Esophagus squamous epithelium (tissue), 5 donors: ENCODE measurements at places on chromosomes 5 and 9.

GRCh38 chr5:123528065-123528464 is 16.1 kb downstream of the CSNK1G3 start:
- DNase-seq, result no peak

GRCh38 chr9:37965116-37965515 is 61.2 kb upstream of the SLC25A51 start:
- no peak for DNase-seq

GRCh38 chr5:135539430-135540005 is 3.8 kb upstream of the NEUROG1 start:
- DNase-seq, result no peak

GRCh38 chr9:114969269-114969668 is 38.9 kb upstream of the TNFSF8 start:
- no peak for DNase-seq

DNA sequence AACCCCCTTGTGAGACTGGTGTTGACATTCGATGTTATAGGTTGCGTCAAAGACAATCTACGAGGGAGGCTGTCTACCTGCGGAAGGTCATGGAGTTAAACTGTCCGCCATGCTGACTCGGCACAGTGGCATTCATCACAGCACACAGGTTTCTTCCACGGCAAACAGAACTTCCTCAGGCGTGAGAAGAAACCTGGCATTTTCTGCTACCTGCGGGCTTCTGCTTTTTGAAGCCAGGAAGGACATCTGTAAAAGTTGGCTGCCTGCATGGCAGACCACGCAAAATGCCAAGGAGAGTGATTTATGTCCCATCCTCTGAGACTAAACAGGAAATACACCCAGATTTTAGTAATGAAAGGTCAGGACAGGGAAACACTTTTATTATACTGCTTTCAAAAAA is 809.8 kb upstream of the NUDT12 start:
- no peak for DNase-seq

GRCh38 chr9:118674942-118675341 is 694.3 kb downstream of the BRINP1 start:
- DNase-seq, result no peak

DNA sequence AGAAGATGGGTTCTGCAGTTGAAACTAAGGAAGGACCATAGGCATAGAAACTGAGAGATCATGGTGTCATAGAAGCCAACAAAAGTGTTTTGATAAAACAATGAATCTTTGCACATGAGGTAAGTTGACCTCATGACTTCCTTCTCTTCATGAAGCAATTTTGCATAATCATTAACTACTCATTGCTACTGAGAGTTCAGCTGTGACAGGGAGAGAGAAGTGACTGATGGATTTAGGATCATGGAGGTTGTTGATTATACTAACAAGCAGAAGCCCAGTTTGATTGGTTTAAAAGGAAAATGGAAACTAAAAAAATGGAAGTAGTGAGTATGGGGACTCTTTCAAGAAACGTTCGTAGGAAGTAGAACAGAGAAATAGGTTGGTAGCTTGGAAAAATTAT is 51.2 kb downstream of the PARP8 start:
- no peak for DNase-seq

- DNase-seq, result no peak
Measured at GRCh38 chr5:138502121-138502520, 36.8 kb downstream of the EGR1 start.
